HT-29 (cell line): ENCODE measurements at places on chromosomes 4 and X.

- DNase-seq = no peak
Measured at GRCh38 chrX:147933815-147934214, 22.1 kb downstream of the FMR1 start.

GRCh38 chrX:136275553-136275952 lies 24.4 kb upstream of the MAP7D3 start:
- peak; percentile 60 for DNase-seq

- DNase-seq = no peak
Measured at GRCh38 chrX:149948016-149948415, 9.7 kb upstream of the EOLA2 start.

DNA sequence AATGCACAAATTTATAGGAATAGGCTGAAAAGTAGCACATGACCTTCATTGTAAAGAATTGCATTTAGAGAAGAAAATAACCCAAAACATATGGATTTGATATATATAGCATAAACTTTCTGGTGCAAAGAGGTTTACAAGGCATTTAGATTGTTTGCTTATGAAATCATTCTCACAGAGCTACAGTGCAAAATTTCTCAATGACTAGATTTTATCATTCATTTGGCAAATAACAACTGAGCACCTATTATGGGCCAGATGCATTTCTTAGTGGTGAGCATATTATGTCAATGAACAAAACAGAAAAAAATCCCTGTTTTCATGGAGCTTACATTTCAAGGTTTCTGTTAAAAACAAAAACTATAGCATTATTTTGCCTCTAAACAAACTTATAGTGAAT lies 34.1 kb upstream of the TNIP3 start:
- DNase-seq = no peak

GRCh38 chr4:158068068-158068467 lies 104.8 kb downstream of the GASK1B start:
- DNase-seq = no peak

DNA sequence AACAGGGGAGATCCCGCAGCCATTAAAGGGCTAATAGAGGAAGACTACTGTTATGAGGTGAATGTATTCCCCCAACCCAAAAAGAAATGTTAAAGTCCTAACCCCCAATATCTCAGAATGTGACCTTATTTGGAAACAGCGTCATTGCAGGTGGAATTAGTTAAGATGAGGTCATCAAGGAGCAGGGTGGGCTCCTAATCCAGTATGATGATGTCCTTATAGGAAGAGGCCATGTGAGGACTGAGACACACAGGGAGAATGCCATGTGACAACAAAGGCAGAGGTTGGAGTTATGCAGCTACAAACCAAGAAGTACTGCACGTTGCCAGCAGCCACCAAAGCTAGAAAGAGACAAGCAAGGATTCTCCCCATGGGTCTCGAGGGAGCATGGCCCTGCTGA lies 14.3 kb downstream of the SPP1 start:
- DNase-seq = no peak

GRCh38 chrX:12349201-12349600 lies 210.9 kb downstream of the FRMPD4 start:
- DNase-seq = peak; percentile 3

DNA sequence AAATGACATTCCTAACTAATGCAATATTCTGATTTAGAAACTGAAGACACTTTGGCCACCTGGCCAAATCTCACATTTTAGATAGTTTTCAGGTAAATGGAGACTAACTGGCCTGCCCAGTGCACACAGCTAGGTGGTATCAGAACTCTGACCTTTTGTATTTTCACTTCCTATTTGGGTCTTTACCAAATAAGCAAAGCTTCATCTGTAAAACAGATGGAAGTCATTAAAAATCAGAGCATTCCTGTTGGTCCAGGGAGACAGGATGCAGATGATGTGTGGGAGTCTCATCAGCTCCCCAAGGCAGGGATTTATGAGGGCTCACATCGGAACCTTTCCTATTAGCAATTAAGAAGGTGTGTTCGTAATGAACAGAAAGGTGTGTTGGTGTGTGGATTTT lies 57.7 kb downstream of the ARHGAP10 start:
- no peak for DNase-seq

DNA sequence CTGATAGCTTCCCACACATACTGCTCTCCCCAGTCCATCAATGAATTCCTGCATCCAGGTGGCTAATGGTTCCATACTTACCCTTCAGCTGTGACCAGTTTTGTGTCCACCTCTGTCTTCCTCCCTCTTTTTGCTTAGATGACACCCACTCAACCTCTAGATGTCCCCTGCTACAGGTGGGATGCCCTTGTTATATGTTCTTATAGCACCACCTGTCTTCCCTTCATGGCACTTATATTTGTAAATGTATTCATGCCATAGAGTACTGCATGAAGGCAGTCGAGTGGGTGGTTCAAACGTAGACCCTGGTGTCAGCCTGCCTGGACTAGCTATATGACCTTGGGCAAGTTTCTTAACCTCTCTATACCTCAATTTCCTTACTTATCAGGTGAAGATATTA lies 6.5 kb upstream of the USP46 start:
- DNase-seq = peak; percentile 23

DNA sequence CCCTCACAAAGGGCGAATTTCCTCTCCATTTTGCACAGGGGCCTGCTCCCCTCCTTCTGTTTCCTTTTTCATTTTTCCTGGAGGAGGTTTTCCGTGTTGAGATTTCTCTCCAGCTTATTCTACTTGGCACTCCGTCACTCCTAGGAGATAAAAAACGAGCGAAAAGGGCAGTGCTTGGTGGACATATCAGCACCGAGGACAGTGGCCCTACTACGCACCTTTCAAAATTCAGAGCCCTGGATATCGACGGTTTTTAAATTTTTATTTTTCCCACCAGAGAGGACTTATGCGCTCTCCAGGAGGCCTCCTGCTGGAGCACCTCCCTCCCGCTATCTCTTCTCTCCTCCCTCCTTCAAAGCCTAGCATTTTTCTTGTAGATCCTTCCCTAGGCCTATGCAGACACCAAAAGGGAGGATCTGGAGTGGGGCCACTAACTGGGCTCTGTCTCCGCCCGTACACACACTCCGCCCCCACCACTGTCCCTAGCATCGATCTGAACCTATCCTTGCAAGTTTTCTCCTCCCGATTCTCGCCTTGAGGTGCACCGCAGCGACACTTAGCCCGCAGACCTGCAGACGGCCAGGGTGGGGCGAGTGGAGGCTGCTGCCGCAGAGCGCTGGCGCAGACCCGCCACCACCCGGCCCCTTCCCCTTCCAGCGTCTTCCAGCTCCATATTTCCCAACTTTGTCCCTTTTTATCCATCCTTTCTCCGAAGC lies 8.5 kb upstream of the TCEAL9 start:
- DNase-seq = no peak
